Cerebellum (tissue), 4 donors: ENCODE measurements at places on chromosomes 6 and 20.

DNA sequence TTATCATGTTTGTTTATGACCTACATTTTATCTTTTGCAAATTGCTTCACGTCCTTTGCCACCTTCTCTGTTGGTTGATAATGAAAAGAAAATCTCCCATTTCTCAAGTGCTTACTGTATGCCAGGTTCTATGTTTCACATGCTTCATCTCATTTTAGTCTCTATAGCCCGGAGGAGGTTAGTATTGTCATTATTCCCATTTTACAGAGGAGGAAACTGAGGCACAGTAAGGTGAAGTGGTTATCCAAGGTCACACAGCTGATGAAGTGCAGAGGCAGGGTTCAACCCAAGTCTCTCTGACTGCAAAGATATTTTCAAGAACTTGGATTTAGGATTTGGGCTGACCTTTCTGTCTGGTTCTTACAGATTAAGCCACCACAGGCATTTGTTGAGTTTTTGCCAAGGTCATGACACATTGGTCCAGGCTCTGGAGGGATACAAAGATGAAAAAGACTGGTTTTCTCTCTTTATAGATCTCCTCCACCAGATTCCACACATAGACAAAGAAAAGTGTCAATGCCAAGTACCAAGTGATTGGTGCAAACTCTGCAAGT lies 20.6 kb downstream of the CNBD2 start:
- no peak for DNase-seq

DNA sequence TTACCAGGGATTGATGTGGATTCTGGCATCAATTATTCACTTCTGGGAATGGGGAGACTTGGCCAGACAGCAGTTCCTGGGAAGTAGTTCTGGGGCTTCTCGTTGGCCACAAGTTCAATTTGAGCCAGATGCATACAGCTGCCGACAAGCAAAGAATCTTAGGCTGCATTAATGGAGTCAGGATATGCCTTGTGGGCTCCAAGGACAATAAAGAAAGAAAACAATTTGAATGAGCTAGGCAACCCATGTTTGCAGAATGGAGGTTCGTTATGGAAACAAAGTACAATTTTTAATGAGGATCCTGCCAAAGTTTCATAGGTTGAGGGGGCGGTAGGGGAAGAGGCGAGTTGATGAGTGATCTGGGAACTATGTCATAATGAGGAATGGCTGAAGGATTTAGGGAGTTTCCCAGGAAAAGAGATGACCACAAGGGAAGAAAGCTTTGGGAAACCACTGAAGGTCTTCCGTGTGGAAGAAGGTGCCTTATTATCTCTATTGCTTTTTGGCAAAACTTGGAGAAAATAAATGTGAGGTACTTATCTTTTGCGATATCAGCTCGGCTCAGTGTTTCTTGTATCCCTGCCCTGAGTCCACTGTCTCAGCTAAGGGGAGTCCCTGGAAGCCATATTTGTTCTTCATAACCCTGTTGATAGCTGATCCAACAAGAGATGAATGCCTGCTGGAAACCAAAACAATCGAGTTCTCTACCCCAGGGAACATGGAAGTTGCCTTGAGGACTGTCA lies 181.0 kb upstream of the ZNF217 start:
- no peak for DNase-seq

DNA sequence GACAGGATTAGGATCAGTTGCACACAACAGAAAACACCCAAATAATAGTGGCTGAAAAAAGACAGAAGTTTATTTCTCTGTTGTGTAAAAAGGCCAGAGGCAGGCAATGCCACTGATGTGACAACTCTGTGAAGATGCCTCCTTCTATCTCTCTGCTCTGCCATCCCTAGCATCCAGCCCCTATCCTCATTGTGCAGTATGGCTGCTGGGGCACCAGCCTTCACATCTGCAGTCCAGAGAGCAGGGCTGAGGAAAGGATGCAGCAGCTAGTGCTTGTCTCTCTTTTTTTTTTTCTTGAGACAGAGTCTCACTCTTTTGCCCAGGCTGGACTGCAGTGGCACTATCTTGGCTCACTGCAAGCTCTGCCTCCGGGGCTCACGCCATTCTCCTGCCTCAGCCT lies 6.4 kb upstream of the ADA start:
- DNase-seq, result no peak

- no peak for DNase-seq
Observed at GRCh38 chr6:136079701-136080565, 170.2 kb downstream of the MTFR2 start.

GRCh38 chr20:58551631-58552030 lies 36.4 kb upstream of the APCDD1L start:
- DNase-seq, result no peak

- no peak for DNase-seq
Observed at GRCh38 chr20:41446456-41446855, 79.8 kb upstream of the EMILIN3 start.

DNA sequence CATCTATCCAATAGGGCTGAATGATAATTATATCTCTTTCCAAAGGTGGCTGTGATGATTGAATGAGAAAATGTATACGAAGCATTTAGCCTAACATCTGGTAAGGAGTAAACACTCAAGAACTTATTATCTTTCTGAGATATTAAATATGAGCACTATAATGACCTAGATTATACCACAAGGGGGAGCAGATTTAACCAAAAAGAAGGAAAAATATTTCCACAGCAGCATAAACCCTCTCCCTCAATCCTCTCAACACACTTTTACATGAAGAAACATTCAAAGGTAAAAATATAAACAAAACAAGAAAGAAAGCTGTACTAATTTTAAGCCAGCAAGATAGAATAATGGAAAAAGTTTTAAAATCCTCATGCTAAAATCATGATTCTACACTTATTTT lies 68.4 kb downstream of the SHPRH start:
- DNase-seq, result no peak

DNA sequence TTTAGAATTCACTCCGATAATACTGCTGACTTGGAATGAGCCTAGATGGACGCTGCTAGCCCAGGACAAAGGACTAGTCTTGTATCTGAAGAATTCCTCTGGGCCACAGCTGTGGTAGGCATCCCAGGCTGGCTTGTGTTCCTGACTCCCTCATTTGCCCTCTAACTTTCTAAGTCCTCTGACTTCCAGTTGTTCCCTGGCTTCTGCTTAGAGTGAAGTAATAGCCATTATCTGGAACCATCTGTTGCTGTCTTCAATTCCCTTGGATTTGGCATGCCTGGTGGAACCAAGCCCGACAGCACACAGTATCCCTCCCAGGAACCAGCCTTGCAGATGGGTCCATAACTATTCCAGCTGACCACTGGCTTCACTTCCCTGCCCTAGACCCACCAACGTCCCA lies 376.0 kb downstream of the SYNE1 start:
- no peak for DNase-seq

DNA sequence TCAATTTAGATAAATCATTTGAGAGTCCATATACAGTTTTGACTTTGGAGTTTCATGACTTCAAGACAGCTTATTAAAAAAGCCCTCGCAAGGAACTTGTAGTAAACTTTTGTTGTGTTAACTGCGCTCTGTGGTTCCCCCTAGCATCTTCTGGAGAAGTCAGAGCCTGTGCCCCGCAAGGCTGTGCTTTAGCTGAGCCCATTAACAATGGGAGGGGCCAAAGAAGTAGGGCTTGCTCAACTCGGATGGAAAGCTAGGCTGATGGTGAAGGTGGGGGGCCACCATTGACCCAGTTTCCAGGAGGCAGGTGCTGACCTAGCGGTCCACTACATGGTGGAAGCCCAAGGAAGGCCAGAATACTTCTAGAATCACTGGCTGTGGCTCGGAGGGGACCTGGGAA lies 29.3 kb upstream of the OVOL2 start:
- no peak for DNase-seq

GRCh38 chr6:87197547-87197946 lies 42.2 kb downstream of the ZNF292 start:
- DNase-seq, result no peak
